Chondrocyte (in vitro differentiated cells): ENCODE measurements at places on chromosomes 7 and 10. TPM values are rescaled to one million over a fixed set of nuclear protein-coding genes. Genes with fewer than 3 reads are reported as not detected.

GRCh38 chr10:7592627-7593026 lies 74.1 kb downstream of the ITIH5 start:
- peak; percentile 75 for DNase-seq

DNA sequence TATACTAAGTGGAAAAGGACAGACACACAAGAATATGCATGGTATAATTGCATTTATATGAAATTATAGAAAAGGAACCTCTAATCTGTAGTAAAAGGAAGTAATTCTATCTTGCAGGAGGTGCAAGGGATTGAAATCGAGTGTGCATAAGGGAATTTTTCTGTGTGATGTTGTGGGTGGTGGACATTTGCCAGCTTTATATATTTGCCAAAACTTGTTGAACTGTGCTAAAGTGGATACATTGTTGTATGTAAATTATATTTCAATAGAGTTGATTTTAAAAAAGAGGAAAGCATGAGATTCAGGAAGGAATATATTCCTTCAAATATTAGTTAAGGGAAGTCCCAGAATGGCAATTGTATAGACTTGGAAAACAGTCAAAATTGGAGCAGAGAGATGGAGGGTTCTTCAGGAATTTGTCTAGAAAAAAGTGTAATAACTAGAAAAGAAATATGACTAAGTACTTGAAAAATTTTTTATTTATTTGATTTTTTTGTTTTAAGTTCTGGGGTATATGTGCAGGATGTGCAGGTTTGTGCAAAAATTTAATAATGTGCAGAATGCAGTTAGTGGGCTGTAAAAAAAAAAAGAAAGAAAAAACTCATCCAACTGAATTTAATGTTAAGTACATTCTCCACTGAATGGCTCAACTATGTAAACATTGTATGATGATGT lies 96.1 kb downstream of the ARL4A start:
- DNase-seq, result no peak

- DNase-seq, result no peak
Measured at GRCh38 chr10:22473459-22473858, 128.2 kb downstream of the SPAG6 start.

DNA sequence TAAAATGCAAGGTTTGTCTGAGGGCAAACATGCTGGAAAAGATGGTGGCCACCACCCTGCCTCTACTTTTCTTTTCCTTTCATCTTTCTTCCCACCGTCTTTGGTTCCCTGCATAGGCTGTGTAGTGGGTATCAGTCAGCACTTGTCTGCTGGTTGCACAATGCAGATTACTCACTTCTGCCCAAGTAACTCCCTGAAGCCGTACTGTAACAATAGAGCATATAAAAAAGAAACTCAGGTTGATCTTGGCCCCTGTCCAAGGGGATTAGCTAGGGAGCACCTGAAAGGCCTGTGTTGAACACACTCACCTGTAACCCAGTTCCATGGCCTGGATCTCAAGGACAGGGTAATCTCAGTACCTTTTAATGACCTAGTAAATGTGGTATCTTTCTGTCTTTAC lies 533.0 kb upstream of the GALNT17 start:
- DNase-seq, result no peak

DNA sequence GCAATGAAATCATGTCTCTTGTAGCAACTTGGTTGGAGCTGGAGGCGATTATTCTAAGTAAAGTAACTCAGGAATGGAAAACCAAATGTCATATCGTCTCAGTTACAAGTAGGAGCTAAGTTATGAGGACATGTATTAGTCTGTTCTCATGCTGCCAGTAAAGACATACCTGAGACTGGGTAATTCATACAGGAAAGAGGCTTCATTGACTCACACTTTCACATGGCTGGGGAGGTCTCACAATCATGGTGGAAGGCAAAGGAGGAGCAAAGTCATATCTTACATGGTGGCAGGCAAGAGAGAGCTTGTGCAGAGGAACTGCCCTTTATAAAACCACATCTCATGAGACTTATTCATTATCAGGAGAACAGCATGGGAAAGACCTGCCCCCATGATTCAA lies 370.1 kb upstream of the PRKCQ start:
- no peak for DNase-seq

DNA sequence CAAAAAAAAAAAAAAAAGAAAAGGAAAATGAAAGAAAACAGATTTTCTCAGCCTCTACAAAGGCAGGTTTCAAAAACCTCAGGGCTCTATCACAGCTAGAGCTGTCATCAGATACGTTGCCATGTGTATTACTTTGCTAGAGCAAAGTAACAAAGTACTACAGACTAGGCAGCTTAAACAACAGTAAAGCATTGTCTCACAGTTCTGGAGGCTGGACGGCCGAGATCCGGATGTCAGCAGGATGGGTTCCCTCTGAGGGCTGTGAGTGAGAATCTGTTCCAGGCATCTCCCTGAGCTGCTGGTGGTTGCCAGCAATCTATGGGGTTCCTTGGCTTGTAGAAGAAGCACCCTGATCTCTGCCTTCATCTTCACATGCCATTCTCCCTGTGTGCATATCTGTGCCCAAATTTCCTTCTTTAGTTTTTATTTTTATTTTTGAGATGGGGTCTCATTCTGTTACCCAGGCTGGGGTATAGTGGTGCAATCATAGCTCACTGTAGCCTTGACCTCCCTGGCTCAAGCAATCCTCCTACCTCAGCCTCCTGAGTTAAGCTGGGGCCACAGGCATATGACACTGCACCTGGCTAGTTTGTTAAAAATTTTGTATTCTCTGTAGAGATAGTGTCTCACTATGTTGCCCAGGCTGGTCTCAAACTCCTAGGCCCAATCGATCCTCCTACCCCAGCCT lies 48.9 kb upstream of the KDM7A start:
- DNase-seq, result no peak

- no peak for DNase-seq
Measured at GRCh38 chr10:99787782-99788445, 5.5 kb downstream of the ABCC2 start.

- DNase-seq, result no peak
Measured at GRCh38 chr10:73874267-73875138, at the start of gene CAMK2G. TSS of gene CAMK2G (minus strand) at chr10:73874555. CDS start at chr10:73874461, 94 bp downstream.

DNA sequence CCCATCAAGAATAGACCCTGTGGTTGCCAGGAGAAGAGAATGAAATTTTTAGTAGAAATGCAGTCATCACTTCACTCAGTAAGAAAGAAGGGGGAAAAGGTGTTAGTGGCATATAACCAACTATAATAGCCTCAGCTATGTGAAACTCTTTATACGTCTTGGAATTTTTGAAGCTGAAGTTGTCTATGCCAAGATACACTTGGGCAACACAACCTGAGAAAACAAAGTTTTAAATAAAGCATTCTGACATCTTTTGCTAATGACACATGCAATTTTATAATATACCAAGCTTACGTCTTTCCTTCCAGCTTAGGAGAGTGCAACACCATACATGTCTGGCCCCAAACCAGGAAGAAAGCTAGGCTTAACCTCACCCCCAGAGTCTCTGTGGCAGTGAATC lies 40.8 kb upstream of the ZNF438 start:
- no peak for DNase-seq

GRCh38 chr7:114864278-114864677 lies 57.6 kb upstream of the MDFIC start:
- no peak for DNase-seq

DNA sequence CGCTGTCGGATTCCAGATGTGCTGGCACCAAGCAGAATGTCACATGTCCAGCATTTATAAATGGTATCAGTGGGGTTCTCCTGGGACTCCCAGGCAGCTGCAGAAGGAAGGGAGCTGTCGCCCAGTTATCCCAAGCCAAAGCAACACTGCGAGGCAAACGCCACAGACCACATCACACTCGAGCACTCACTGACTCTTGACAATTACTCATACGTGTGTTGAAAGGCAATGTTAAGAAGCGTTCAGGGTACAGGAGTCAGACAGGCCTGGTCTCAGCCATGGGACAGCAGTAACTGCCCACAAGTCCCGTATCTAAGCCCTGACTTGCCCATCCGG lies 113.4 kb downstream of the DIP2C start:
- no peak for DNase-seq

GRCh38 chr7:29877196-29877595 lies 70.9 kb downstream of the WIPF3 start:
- DNase-seq, result no peak

- no peak for DNase-seq
Measured at GRCh38 chr10:127175357-127176110, 20.9 kb downstream of the INSYN2A start.

DNA sequence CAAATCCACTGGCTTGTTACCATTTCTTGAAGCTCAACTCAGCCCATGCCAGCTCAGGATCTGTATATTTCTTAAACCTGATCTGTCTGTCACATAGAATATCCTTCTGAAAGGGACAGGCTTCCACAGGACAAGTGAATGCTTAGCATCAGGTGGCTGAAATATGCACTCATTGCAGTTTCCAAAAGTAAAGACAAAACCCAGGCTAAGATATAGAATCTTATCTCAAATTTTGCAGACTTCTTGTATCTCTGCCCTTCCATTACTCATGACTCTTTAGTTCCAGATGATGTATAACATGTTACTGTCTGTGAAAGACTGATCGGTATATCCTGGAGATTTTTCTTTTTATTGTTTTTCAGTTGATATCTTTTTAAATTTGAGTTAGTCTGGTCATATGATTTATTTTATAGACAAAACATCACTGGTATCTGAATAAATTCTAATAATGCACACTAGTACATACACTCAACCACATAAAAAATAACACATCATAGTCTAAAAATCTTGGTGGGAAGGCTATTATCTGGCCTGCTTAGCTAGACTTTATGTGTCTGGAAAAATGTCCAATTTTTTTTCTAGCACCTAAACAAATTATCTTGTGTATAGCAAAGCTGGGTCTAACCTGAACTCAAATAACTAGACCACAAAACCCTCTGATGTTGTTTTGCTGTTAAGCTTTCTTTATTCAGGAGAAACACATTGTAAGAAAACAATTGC lies 182.6 kb downstream of the ADAM12 start:
- DNase-seq, result no peak

The GFRA1 gene
- 35.7 to 79.7 TPM (median 73.3 TPM) in 3 replicates for total RNA-seq

The HELLS gene
- total RNA-seq, result 11.7 to 45.3 TPM (median 16.4 TPM) in 3 replicates

The UCMA gene
- total RNA-seq, result not detected in 3 replicates
